Stimulated activated CD4-positive, alpha-beta T cell treated with anti-CD3 and anti-CD28 coated beads, Interleukin-1b, Interleukin-23, amount 100 ng/mL, for 1 hour (primary cell): ENCODE measurements at places on chromosomes 7 and 10.

- DNase-seq = no peak
Observed at GRCh38 chr7:44078521-44078920, 3.8 kb downstream of the POLM start.

GRCh38 chr7:141071260-141071854, 2.5 kb upstream of the TMEM178B start:
- no peak for DNase-seq

DNA sequence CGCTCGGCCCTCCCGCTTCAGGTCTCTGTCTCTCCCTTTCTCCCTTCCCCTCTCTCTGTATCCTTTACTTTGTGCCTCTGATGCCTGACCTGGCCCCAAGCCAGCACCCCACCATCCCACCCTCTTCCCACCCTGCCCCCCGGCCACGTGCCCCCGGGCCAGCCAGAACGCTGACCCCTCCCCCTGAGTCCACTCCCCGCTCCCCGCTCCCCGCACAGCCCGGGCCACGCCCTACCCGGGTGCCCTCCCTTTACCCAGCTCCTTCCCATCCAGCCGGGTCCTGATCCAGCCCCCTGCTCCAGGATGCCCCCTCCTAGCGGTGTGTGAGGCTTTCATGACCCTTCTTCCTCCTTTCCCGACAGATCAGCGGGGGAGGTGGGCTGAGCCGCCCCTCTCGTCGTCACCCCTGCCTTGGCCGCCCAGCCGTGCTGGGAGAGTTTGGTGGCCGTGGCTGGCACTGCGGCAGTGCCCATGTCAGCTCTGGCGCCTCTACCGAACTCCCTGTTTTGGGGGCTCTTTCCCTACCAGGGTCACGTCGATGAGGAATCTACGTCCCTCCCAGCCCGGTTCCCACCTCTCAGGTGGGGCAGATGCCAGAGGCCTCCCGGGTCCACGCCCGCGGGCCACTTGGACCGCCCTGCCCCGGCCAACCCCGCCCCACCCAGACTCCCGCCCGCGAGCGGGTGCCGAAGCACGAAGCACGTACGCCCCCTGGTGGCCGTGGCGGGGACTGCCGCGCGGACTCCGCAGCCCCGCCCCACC, 127.4 kb downstream of the UBE2H start:
- DNase-seq = peak; percentile 96

DNA sequence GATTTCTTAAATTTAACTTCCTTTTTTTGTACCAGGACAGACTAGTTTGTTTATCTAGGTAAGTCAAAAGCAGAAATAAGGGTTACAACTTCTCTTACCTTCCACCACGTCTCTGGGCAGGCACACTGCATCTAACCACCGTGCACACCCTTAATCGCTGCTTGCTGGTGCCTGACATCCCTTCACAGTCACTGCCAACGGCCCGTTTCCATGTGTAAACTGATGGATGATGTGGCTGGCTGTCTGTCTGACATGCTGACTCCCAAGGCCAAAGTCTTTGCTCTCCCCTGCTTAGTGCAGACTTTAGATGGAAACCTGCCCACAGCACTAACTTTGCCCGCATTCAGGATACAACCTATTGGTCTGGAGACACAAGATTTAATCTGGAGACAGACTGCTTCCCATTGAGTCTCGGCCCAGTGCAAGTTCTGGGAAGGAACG, 1.1 kb downstream of the TMEM273 start:
- DNase-seq = no peak
